ENCODE measurements at places on chromosomes 7 and 10. TPM values are rescaled to one million over a fixed set of nuclear protein-coding genes. Genes with fewer than 3 reads are reported as not detected.

ELN gene
- polyA plus RNA-seq, result 2.8 TPM

CYP3A7 gene
- polyA plus RNA-seq, result 0.17 TPM

INHBA gene
- 28.1 TPM for polyA plus RNA-seq

CALN1 gene
- not detected for polyA plus RNA-seq

TMEM213 gene
- polyA plus RNA-seq, result not detected

MCM10 gene
- 2.6 TPM for polyA plus RNA-seq

TEX36 gene
- polyA plus RNA-seq, result not detected

SFRP5 gene
- not detected for polyA plus RNA-seq

TRIM50 gene
- not detected for polyA plus RNA-seq

SEM1 gene
- polyA plus RNA-seq, result 121 TPM

NUDT13 gene
- 1.4 TPM for polyA plus RNA-seq

LRRC18 gene
- polyA plus RNA-seq, result not detected

FBXO24 gene
- 0.29 TPM for polyA plus RNA-seq

SH2D4B gene
- polyA plus RNA-seq, result not detected

LRRN3 gene
- 12.0 TPM for polyA plus RNA-seq

UBN2 gene
- polyA plus RNA-seq, result 3.3 TPM

LIPJ gene
- not detected for polyA plus RNA-seq

RTKN2 gene
- polyA plus RNA-seq, result 1.0 TPM

LRIT1 gene
- not detected for polyA plus RNA-seq

HSPA12A gene
- 20.5 TPM for polyA plus RNA-seq

HOXA1 gene
- 2.9 TPM for polyA plus RNA-seq

EBLN1 gene
- not detected for polyA plus RNA-seq

CPA1 gene
- polyA plus RNA-seq, result 0.07 TPM

FAM25A gene
- polyA plus RNA-seq, result not detected

FFAR4 gene
- not detected for polyA plus RNA-seq

KNDC1 gene
- 0.56 TPM for polyA plus RNA-seq

MLXIPL gene
- not detected for polyA plus RNA-seq

PSAP gene
- polyA plus RNA-seq, result 1,594 TPM

PRKG1 gene
- 16.0 TPM for polyA plus RNA-seq

CLDN3 gene
- polyA plus RNA-seq, result not detected

GIMAP4 gene
- polyA plus RNA-seq, result not detected

LDB3 gene
- polyA plus RNA-seq, result 0.60 TPM

SNCG gene
- 4.6 TPM for polyA plus RNA-seq

ADRB1 gene
- polyA plus RNA-seq, result not detected

FOXI2 gene
- not detected for polyA plus RNA-seq

UPK3BL2 gene
- 1.8 TPM for polyA plus RNA-seq

OR13A1 gene
- polyA plus RNA-seq, result not detected

PON1 gene
- not detected for polyA plus RNA-seq

GNAT3 gene
- not detected for polyA plus RNA-seq

ANKRD7 gene
- 0.50 TPM for polyA plus RNA-seq

CALHM2 gene
- polyA plus RNA-seq, result 11.3 TPM

BHLHA15 gene
- not detected for polyA plus RNA-seq

GOLGA7B gene
- polyA plus RNA-seq, result not detected

CALCR gene
- not detected for polyA plus RNA-seq

CNPY4 gene
- polyA plus RNA-seq, result 26.3 TPM

NAT16 gene
- 0.02 TPM for polyA plus RNA-seq

SAMD9L gene
- 4.3 TPM for polyA plus RNA-seq

SRRM3 gene
- polyA plus RNA-seq, result 2.0 TPM

ZMYND11 gene
- 76.0 TPM for polyA plus RNA-seq

MAT1A gene
- polyA plus RNA-seq, result not detected

ANKRD2 gene
- polyA plus RNA-seq, result 0.05 TPM
